ENCODE measurements at places on chromosomes 11 and 22.

DNA sequence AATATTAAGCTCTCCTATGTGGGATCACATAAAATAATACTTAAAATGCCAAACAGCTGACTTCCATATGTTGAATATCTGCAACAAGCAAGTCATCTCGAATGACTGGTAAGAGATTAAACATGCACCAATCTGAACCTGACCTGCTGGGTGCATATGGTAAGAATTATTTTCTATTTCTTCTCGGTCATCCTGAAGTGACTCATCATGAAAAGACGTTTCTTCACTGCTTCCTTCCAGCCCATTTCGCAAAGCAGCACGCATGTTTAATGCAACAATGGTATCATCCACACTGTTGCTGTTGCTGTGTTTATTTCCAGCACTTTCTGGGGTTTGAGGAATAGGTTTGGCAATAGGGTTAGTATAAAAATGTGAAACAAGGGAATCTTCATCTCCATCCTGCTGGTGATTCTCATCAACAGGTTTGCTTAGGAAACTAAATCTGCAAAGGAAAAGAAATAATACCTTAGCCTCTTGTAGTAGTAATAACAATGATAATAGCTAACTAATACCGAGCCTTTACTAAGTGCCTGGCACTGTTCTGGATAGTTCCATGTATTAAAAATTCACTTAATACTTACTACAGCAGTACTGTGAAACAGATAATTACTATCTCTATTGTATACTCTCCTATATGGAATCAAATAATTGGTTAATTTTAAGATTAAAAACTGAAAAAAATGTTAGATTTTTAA lies 52.0 kb upstream of the CHRNA10 start:
- DNase-seq, result no peak

- DNase-seq, result no peak
These were observed 24.8 kb downstream of the ARHGAP32 start for GRCh38 chr11:129167315-129167714.

DNA sequence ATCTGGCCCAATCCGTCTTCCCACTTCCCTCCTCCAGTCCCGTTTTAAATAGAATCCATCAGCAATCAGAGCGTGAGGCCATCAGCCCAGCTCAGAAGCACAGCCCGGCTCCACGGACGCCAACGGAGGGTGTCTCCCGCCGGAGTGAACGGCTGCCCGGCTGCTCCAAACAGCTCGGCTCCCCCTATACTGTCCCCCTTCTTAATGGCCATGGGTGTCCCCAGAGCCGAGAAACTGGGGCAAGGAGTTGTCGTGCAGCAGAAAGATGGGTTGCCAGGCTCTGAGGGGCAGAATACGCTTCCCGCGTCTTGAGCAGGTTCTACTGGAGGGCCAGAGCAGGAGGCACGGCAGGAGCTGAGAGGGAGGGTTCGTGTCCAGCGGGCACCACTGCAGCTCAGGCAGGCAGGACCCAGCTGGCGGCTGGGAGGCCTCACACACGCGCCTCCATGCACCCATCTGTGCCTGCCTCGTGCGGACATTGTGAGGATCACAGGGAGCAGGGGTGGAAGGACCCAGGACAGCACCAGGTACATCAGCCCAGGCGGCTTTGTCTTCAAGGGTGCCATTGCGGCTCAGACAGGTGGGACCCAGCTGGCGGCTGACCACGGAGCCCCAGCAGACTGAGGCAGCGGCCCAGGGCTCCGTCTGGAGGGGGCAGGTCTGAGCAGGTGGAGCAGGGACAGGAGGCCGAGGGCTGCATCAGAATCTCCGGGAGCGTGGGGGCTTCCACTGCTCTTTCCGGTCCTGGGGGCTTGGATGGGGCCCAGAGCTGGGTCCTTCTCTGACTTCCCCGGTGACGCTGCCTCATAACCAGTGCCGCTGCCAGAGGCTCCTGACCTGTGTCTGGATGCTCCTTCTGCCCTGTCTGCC lies 882.7 kb downstream of the BRD1 start:
- no peak for DNase-seq

DNA sequence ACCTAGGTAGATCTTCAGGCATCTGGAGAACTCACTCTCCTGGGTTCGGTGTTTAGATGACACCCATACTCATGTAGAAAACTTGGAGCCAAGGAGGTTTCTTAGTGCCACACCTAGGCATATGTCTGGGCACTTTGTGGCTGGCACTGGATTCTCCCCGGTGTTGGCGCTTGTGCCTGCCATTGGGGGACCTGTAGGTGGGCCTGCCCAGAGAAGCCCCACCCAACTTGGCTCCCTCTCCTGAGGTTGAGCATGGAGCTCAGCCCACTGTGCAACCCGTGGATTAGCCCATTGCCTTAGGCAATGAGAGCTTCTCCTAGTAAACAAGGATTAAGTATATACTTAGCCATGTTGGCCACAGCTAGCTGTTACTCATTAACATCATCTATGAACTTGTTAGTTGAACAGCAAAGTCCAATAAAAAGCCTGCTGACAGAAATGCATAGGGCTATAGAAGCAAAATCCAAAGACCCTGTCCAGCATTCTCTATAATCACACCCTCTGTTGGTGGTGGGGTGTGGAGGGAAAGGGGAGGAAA lies 335.5 kb upstream of the CHORDC1 start:
- DNase-seq, result no peak

DNA sequence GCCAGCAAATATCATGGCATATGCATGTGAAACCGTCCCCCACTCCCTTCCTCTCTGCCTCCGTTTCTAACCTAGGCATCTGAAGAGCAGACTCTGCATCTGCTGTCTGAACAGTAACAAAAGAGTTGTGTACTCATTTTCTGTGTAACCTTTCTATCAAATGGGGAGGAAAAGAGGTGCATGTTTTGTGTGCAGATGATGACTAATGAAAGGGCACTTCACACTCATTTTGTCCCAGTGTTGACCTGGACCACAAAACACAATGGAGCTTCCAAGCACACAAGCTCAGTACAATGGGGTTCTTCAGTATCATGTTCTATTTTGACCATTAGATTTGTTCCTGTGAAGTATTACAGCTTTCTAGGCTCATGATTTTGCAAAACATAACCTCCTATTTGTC lies 13.0 kb downstream of the JHY start:
- no peak for DNase-seq

- no peak for DNase-seq
These were observed 82.1 kb upstream of the PTH start for GRCh38 chr11:13577881-13578280.

DNA sequence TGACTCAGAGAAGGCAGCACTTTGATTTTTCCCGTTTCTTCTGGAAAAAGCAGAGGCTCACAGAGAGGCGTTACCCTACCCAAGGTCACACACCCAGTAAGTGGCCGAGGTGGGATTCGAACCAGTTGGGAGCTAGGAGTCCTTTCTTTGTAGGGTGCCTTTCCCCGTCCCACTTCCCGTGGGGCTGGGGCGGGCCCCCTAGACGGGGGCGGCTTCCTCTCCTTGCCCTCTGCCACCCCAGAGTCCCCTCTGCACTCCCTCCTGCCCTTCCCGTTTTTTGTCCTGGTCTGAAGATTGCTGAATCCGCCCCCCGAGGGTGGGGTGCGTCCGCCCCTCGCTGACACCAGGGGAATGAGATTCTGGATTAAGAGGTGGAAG lies 747 bp downstream of the TPCN2 start:
- DNase-seq, result peak; percentile 28

- DNase-seq, result no peak
These were observed 37.7 kb downstream of the TPCN2 start for GRCh38 chr11:69086152-69087132.

DNA sequence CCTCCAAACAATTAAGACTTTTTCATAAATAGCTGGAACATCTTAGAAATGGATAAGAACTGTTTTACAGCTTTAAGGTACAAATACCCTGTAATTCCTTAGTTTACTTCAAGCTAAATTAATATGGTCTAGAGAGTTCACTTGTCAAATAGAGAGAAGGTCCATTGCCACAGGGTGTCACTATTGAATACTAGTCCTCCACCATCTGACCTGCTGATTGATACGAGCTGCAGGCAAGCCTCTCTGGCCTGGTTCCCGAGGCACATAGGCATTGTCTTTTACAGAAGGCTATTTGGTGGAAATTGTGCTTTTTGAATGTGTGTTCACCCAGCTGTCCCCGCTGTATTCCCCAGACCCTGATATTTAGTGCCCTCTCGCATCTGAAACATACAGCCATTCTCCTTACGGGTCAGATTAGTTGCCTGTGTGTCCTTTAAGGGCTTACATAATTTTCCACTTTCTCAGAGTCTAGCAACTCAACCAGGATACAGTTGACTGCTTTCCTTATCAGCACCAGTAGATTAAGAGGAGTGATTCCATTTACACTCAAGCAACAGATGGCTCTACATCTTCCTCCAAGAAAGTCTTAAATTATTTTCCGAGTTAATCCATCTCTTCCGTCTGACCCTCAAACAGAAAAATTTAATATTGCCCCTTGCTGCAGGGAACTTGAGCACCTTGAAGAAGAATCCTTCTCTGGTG lies 788.8 kb upstream of the FAT3 start:
- DNase-seq, result no peak

DNA sequence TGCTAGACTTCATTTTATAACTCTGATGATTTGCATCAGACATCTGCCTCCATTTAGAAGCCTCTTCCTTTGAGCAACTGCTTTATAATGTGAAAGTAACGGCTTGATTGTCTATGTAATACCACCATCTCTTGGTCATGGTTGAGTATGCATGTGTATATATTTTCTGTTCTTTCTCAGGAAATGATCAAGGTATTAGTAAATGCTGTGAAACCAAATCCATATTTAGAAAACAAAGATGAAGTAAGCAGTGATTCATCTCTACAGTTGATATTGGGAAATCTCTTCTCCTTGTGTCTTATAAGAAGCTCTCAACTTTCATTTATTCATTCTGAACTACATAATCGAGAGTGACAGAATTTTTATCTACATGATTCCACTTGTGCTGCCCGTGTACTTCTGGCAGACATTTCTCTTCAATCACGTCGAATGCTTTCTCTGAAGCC lies 104.6 kb upstream of the ANO3 start:
- DNase-seq, result no peak

DNA sequence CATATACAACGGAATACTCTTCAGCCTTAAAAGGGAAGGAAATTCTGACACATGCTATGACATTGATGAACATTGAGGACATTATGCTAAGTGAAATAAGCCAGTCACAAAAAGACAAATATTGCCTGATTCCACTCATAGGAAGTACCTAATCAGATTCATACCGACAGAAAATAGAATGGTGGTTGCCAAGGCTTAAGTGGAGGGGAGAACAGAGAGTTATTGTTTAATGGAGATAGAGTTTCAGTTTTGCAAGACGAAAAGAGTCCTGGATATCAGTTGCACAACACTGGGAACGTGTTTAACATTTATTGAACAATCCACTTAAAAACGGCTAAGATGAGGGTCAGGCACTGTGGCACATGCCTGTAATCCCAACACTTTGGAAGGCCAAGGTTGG lies 45.6 kb upstream of the HIPK3 start:
- no peak for DNase-seq

DNA sequence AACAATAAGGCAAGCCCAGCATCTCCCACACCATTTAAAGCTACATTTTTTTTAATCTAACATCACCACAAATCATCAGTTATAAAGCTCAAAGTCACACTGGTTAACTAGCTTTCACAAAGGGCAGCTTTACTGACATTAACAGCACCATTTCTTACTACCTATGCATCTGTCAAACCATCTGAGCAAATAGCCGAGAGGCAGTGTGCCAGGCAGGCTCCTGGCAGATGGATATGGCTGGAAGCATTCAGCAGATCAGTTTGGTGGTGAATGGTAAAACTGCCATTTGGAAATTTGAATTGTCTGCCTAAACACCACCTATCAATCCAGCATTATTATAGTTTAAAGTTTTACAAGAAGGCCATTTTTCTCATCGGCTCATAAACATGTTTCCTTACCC lies 131.2 kb downstream of the TTC28 start:
- DNase-seq, result no peak

- DNase-seq, result no peak
These were observed 21.5 kb downstream of the CAT start for GRCh38 chr11:34460278-34460677.

- no peak for DNase-seq
These were observed 907.1 kb downstream of the DLG2 start for GRCh38 chr11:84719935-84720577.

DNA sequence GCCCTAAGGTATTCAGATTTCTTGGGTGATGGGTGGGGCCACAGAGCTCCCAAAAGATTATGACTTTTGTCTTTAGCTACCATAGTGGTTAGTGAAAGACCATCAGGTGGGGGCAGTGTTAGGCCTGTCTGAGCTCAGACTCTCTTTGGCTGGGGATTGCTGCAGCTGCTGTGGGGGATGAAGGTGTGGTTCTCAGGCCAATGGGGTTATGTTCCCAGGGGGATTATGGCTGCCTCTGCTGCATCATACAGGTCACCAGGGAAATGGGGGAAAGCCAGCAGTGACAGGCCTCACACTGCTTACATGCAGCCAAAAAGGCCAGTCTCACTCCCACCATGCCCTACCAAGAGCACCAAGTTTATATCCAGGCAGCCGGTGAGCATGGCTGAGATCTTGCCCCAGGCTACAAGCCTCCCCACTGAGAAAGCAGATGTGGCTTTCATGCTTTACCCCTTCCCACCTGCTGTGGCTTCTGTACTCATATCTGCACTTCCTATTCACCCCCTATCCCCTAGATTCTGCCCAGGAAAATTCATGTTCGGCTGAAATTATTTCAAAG lies 24.8 kb downstream of the CNTF start:
- DNase-seq, result no peak

GRCh38 chr11:132886335-132886734 lies 646.0 kb downstream of the OPCML start:
- DNase-seq, result no peak

- no peak for DNase-seq
These were observed 15.4 kb downstream of the PRR14L start for GRCh38 chr22:31734512-31734911.

DNA sequence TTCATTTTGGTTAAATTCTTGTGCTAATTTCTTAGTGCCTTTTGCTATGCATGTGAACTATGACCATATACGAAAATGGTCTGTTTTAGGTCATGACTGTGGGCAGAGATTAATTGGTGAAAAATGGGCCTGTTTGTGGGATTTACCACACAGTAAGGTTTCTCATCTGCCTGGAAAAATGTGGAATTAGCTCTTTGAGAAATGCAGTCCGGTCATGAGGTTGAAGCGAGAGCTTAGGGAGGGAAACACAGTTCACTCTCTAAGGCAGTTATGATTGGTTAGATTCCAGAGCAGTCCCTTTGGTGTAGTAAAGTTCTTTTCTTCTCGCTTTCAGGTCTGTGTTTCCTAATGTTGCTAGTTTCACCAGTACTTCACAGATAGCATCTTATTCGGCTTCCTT lies 1.2 kb upstream of the PDE3B start:
- DNase-seq, result no peak

GRCh38 chr11:34044664-34045485 lies 6.7 kb upstream of the CAPRIN1 start:
- peak; percentile 15 for DNase-seq
